Neural crest cell (in vitro differentiated cells): ENCODE measurements at places on chromosomes 13 and 19. TPM values are rescaled to one million over a fixed set of nuclear protein-coding genes. Genes with fewer than 3 reads are reported as not detected.

The PEAK3 gene
- not detected in 2 replicates for total RNA-seq

- H3K27me3 ChIP-seq, result no peaks in the 10 kb centered on the region
- H3K4me3 ChIP-seq, result no peak overlapping the region
- H3K4me1 ChIP-seq, result no peaks in the 10 kb centered on the region
- DNase-seq, result no peak
- H3K36me3 ChIP-seq, result peaks cover 3% of the 10 kb centered on the region
These were observed 26.0 kb downstream of the GPALPP1 start for GRCh38 chr13:45015300-45015699.

The ZNF723 gene
- total RNA-seq, result not detected in 2 replicates

GRCh38 chr13:21242236-21242635 is 65.8 kb downstream of the MRPL57 start:
- H3K4me1 ChIP-seq, result peaks cover 5% of the 10 kb centered on the region
- no peak overlapping the region for H3K4me3 ChIP-seq
- peak overlapping the region; percentile 30 for H3K27ac ChIP-seq
- H3K36me3 ChIP-seq, result no peaks in the 10 kb centered on the region
- H3K27me3 ChIP-seq, result no peaks in the 10 kb centered on the region

DNA sequence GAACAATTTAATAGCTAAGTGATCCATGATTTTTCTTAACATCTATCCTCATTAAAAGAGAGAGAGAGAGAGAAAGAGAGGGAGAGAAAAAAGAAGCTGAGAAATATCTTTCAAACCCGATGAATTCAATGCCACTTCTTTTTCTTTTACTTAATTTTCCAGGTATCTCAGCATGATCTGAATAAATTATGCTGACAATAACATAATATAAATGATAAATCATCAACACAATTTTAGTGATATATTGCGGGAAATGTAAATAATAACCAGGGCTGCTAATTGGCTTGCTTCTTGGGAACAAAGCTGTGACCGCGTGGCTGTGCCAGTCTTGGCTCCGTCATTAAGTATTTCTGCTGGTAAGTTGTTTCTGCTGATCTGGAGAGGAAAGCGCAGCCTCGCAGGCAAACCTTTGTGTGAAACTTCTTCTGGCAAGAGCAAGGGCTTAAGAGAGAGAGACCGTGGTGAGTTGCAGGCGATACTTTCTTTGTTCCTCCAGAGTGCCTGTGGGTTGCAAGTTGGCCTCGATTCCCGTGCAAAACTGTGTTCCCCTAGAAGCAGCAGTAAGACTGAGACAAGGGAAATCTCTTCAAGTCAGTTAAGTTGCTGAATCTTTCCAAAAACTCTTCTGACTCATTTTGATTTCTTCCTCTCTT is 489.1 kb upstream of the TSHZ3 start:
- H3K27me3 ChIP-seq, result peaks cover 23% of the 10 kb centered on the region
- peak overlapping the region; percentile 82 for H3K27ac ChIP-seq
- peaks cover 5% of the 10 kb centered on the region for H3K4me1 ChIP-seq
- H3K4me3 ChIP-seq, result no peak overlapping the region

DNA sequence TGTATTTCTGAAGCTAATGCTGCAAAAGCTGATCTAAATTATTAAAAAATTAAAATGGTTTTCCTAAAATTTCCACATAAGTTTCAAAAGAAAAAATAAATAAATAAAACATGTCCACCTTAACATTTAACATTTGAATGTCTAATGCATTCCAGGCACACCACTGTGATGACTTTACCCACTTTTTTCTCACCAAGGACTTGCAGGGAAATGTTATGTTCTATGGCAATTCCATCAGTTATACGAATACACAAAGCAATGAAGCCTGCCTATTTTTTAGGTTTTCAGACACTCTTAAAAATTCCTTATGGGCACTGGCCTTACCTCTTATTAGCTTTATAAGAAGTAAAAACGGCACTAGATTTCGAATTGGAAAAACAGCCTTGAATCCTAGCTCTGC is 10.2 kb downstream of the TSC22D1 start:
- H3K27ac ChIP-seq, result no peak overlapping the region
- DNase-seq, result no peak
- H3K36me3 ChIP-seq, result peaks cover 11% of the 10 kb centered on the region
- no peak overlapping the region for H3K4me3 ChIP-seq
- peaks cover 58% of the 10 kb centered on the region for H3K4me1 ChIP-seq
- H3K27me3 ChIP-seq, result no peaks in the 10 kb centered on the region

GRCh38 chr19:40633207-40633606 is 32.0 kb downstream of the LTBP4 start:
- peaks cover 25% of the 10 kb centered on the region for H3K27me3 ChIP-seq
- no peak overlapping the region for H3K27ac ChIP-seq
- peaks cover 22% of the 10 kb centered on the region for H3K4me1 ChIP-seq
- H3K4me3 ChIP-seq, result no peak overlapping the region
- peaks cover 3% of the 10 kb centered on the region for H3K36me3 ChIP-seq

GRCh38 chr19:5713228-5713627 is 6.7 kb downstream of the LONP1 start:
- no peak for DNase-seq
- no peak overlapping the region for H3K27ac ChIP-seq
- H3K27me3 ChIP-seq, result no peaks in the 10 kb centered on the region
- H3K4me3 ChIP-seq, result no peak overlapping the region

The LRFN3 gene
- 33.9 and 36.0 TPM in 2 replicates for total RNA-seq

GRCh38 chr13:24087605-24088225 is 72.8 kb upstream of the SPATA13 start:
- no peaks in the 10 kb centered on the region for H3K27me3 ChIP-seq
- H3K27ac ChIP-seq, result peak overlapping the region; percentile 72
- no peak for DNase-seq
- no peaks in the 10 kb centered on the region for H3K36me3 ChIP-seq
- no peak overlapping the region for H3K4me3 ChIP-seq
- peaks cover 89% of the 10 kb centered on the region for H3K4me1 ChIP-seq

GRCh38 chr19:48635263-48635965 is 1.8 kb downstream of the DBP start:
- no peak for DNase-seq
- H3K27me3 ChIP-seq, result peaks cover 51% of the 10 kb centered on the region
- no peak overlapping the region for H3K27ac ChIP-seq
- peaks cover 2% of the 10 kb centered on the region for H3K36me3 ChIP-seq
- peak overlapping the region; percentile 74 for H3K4me3 ChIP-seq

DNA sequence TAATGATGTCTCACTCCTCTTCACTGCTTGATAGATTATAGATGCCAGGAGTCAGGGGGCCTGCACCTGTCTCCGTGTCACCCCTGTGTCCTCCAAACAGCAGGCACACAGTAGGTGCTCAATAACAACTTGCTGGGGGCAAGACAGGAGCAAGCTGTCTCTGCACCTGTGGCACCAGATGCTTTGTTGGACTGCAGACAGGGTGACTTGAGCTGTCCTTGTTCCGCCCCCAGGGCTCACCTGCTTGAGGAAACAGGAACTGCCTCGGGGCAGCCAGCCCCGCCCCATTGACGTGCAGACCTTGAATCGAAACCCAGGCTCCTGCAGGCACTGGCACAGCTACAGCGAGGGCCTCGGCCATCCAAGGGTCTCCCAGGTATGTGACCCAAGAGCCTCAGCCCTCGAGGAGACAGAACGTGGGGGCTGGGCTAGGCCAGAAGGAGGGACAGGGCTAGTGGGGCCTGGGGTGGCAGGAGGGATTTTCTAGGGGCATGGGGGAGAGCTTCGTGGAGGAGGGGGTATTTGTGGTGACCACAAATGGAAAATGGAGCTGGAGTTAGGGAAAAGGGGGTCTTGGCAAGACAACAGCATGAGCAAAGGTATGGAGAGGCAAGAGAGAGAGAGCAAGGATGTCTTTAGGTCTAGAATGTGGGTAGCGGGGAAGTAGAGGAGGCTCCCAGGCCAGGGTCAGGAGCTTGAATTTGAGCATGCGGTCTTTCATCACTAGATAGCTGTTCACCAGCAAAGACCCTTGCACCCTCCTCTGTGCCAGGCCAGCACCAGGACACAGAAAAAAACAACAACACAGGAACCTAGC is at the start of gene HSH2D:
Gene HSH2D, plus strand, starts transcription at position 287 of the 817 bp plus-strand sequence. CDS start 5,066 bp downstream, outside the sequence.
- no peaks in the 10 kb centered on the region for H3K36me3 ChIP-seq
- H3K27me3 ChIP-seq, result no peaks in the 10 kb centered on the region
- H3K4me3 ChIP-seq, result no peak within 1 kb of the TSS
- no peak for DNase-seq

- peaks cover 9% of the 10 kb centered on the region for H3K36me3 ChIP-seq
- peaks cover 39% of the 10 kb centered on the region for H3K27me3 ChIP-seq
- peaks cover 22% of the 10 kb centered on the region for H3K4me1 ChIP-seq
- no peak overlapping the region for H3K27ac ChIP-seq
These were observed 18.9 kb downstream of the VASP start for GRCh38 chr19:45526143-45526542.

The CFD gene
- total RNA-seq, result not detected in 2 replicates

DNA sequence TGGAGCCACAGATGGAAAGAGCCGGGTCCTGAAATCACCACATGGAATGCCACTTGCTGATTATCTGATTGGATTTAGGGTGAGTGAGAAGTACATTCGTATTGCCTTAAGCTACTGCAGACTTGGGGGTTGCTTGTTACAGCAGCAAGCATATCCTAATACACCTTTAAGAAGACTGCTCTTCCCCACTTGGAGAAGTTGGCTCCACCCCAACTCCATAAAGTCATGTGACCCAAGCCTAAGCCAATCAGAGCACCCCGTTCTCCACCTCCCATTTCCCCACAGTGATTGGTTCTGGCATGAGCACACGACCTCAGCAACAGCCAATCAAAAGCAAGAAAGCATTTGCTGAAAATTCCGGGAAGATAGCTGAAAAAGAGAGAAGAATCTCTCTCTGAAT is 23.1 kb downstream of the CACNA1A start:
- H3K27ac ChIP-seq, result no peak overlapping the region
- H3K4me3 ChIP-seq, result no peak overlapping the region
- no peak for DNase-seq
- no peaks in the 10 kb centered on the region for H3K36me3 ChIP-seq
- H3K4me1 ChIP-seq, result no peaks in the 10 kb centered on the region

GRCh38 chr13:94567581-94567980 is 28.4 kb downstream of the TGDS start:
- H3K27me3 ChIP-seq, result no peaks in the 10 kb centered on the region
- H3K36me3 ChIP-seq, result peaks cover 29% of the 10 kb centered on the region
- no peaks in the 10 kb centered on the region for H3K4me1 ChIP-seq
- DNase-seq, result no peak
- no peak overlapping the region for H3K4me3 ChIP-seq

DNA sequence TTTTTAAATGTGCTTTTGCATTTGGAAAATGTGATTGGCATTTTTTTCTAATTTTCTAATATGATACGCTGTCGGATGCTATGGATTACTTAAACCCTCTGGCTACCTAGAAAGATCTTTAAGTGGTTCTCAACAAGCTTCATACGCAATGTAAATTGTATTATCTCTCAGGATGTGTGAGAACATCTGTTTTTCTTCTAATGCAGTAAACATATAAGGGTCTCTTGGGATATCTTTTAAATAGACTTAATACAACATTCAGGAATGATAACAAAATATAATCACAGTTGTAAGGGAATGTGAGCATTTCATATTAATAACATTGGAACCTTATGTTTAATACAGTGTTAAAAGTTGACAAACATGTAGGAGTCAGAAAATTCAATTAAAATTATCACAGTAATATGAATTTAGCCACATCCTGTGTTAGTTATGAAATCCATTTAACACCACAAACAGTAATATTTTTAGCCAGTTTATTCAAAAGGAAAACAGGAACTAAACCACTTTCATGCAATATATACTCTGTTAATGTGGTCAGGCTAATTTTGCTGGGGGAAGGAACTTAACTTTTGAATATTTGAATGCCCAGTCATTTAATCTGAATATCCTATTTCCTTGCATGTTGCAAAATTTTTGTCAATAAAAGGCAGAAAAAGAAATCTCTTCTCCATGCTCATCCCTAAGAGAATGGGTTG is 15.0 kb upstream of the ALOX5AP start:
- peaks cover 4% of the 10 kb centered on the region for H3K4me1 ChIP-seq
- no peaks in the 10 kb centered on the region for H3K27me3 ChIP-seq
- DNase-seq, result no peak
- no peak overlapping the region for H3K27ac ChIP-seq

The FCER2 gene
- total RNA-seq, result not detected in 2 replicates

DNA sequence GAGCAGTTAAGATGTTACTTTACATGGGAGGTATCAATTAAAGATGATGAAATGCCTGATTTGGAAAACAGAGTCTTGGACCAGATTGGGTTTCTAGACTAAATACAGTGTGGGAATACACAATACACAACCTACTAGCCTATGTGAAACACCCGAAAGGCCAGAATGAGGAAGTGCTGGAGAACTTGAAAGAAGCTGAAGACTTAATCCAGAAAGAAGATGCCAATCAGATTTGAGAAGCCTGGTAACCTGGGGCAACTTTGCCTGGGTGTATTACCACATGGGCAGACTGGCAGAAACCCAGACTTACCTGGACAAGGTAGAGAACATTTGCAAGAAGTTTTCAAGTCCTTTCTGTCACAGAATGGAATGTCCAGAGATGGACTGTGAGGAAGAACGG is 43.2 kb downstream of the N4BP2L1 start:
- no peaks in the 10 kb centered on the region for H3K4me1 ChIP-seq
- DNase-seq, result no peak
- H3K27me3 ChIP-seq, result no peaks in the 10 kb centered on the region
- no peak overlapping the region for H3K27ac ChIP-seq

The PRR19 gene
- 2.2 and 2.8 TPM in 2 replicates for total RNA-seq

- peaks cover 2% of the 10 kb centered on the region for H3K27me3 ChIP-seq
- H3K4me3 ChIP-seq, result no peak overlapping the region
- H3K36me3 ChIP-seq, result peaks cover 36% of the 10 kb centered on the region
- no peak overlapping the region for H3K27ac ChIP-seq
- no peak for DNase-seq
These were observed 3.0 kb upstream of the SLC6A16 start for GRCh38 chr19:49327878-49328544.

The ACP5 gene
- total RNA-seq, result 1.2 and 2.5 TPM in 2 replicates

The BRCA2 gene
- total RNA-seq, result 26.4 and 28.5 TPM in 2 replicates

DNA sequence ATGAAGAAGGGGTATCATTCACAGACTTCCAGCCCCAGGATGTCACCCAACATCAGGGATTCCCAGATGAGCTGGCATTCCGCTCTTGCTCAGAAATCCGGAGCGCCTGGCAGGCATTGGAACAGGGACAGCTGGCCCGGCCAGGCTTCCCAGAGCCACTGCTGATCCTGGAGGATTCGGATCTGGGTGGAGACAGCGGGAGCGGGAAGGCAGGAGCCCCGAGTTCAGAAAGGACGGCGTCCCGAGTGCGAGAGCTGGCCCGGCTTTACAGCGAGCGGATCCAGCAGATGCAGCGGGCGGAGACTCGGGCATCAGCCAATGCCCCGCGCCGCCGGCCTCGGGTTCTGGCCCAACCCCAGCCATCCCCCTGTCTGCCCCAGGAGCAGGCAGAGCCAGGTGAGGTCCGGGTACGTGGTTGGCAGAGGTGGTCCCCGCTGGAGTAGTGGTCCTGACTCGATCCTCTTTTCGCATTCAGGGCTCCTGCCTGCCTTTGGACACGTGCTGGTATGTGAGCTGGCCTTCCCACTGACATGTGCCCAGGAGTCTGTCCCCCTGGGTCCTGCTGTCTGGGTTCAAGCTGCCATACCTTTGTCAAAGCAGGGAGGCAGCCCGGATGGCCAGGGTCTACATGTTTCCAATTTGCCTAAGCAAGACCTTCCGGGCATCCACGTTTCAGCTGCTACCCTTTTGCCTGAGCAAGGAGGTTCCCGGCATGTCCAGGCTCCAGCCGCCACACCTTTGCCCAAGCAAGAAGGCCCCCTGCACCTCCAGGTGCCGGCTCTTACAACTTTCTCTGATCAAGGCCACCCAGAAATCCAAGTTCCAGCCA is 11.0 kb downstream of the PLEKHG2 start:
- no peaks in the 10 kb centered on the region for H3K27me3 ChIP-seq
- no peak for DNase-seq
- peak overlapping the region; percentile 12 for H3K27ac ChIP-seq
- no peak overlapping the region for H3K4me3 ChIP-seq
